ENCODE measurements at places on chromosomes 16 and 17. TPM values are rescaled to one million over a fixed set of nuclear protein-coding genes. Genes with fewer than 3 reads are reported as not detected.

- DNase-seq = no peak
Measured at GRCh38 chr16:86222547-86222946, 287.8 kb upstream of the FOXF1 start.

- no peak for DNase-seq
Measured at GRCh38 chr16:81634380-81635062, 144.6 kb upstream of the PLCG2 start.

DNA sequence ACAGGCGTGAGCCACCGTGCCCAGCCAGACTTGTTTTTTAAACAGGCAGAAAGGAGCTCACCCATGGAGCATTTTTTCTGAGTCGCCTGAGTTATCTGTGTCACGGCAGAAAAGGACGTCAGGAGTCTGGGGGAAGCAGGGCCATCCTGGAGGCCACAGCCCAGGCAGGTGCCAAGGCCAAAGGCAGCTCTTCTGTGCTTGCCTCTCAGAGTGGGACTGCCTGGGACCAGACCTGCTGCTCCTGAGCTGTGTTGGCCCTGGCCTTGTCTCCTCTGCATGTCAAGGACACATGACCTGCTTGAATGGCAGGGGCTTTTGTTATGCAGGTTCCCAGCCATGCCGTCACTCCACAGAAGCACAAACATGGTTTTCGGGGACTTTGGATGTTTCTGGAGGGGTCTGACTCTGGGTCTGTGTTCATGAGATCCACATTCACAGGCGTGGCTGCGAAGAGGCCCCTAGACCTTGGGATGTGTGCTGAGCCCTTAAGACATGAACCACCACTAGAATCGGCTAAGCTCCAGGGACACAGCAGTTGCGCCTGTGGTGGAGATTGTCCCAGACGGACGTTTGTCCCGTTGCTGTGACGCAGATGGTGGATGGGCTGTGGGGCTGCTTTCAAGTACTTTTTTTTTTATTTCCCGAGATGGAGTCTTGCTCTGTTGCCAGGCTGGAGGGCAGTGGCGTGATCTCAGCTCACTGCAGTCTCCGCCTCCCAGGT is 33.8 kb downstream of the FOXK2 start:
- DNase-seq = no peak

DNA sequence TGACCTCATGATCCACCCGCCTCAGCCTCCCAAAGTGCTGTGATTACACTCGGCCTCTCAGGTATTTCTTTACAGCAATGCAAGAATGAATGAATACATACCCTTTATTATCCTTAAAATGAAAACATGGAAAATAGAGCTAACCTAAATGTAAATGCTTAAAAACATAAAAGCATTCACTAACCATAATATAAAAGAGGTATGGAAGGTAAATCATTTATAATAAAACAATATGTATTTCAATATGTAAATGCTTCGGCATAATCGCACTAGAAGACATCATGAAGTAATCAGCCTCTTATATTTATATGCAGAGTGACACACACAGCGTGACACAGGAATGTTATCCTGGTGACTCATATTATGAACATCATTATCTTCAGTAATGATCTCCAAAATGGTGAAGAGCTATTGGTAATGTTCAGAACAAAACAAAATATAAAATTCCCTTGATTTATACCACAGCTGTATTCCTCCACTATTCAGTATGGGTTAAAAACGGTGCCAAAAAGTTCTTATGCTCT is 53.9 kb downstream of the AIPL1 start:
- no peak for DNase-seq

- DNase-seq = no peak
Measured at GRCh38 chr16:31064882-31065461, 9.1 kb downstream of the ZNF668 start.

DNA sequence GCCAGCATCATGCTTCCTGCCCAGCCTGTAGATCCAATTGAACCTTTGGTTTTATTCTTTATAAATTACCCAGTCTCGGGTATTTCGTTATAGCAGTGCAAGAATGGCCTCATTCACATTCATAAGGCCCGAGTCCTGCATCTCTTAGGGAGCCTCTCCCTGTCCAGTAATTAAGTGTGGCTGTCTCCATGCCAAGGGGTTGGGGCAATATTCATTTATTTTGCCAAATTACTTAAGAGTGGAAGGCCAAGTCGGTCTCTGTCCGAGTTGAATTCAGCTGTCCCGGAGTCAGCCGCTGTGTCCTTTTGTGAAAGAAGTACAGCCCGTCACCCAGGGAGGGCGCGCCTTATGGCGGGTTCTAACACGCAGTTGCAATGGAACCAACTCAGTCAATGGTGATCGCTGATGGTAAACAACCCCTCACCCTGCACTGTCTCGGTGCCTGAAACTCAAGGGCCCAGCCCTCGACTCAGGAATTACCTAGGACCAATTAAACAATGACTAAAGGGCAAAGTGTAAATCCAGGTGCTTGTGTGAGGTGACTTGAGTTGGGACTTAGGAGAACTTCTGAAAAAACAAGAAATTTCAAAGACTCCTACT is 22.2 kb downstream of the KIAA0513 start:
- DNase-seq = no peak

DNA sequence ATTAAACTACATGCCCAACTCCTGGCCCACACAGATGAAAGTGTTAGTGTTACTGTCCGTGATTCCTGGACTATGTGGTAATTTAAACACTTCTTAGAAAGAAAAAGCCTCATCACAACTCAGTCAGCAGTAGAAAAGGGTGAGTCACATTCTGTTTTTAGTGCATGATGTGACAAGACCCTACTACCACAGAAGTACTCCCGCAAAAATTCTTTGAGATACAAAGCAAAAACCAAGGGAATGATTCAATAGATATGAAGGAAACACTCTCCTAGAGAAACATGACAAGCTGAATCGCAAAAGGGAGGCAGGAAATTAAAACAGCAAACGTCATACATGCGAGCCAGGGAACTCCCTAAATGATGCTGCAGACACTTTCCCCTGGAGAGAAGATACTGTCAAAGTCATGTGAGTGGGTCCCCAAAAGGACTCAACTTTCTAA is 14.4 kb downstream of the SNN start:
- DNase-seq = no peak

DNA sequence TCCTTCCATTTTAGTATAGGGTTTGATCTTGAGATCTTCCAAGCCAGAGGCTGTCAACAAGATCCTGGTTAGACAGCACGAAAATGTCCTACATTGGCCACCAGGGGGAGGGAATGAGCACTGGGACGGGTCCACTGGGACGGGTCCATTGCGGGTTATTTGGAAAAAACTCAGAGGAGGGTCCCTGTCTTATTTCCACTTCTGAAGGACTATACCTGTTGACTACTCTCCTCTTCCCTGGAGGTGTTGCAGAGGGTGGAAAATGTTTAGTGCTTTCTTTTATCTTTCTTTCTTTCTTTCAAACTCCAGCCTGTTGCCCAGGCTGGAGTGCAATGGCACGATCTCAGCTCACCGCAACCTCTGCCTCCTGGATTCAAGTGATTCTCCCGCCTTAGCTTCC is 2.5 kb downstream of the TTLL6 start:
- no peak for DNase-seq

DNA sequence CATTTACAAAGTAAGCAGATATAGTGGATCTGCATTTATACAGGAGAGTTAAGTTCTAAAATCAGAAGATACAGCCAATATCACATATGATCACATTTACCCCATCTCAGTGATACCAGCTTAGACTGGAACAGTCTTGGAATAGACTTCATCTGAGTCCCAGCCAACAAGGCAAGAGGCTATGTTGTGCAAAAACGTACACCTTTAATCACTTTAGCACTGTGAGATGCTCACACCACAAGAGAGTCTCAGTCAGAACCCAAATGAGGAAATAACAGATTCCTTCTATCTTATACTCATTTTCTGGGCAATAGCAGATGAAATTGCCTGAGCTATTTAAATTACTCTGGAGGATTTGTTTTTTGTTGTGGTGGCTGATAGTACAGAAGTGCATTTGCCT is 145.6 kb downstream of the ANKFN1 start:
- no peak for DNase-seq

GRCh38 chr17:42277342-42277712 is 1.1 kb upstream of the STAT5B start:
- no peak for DNase-seq

DNA sequence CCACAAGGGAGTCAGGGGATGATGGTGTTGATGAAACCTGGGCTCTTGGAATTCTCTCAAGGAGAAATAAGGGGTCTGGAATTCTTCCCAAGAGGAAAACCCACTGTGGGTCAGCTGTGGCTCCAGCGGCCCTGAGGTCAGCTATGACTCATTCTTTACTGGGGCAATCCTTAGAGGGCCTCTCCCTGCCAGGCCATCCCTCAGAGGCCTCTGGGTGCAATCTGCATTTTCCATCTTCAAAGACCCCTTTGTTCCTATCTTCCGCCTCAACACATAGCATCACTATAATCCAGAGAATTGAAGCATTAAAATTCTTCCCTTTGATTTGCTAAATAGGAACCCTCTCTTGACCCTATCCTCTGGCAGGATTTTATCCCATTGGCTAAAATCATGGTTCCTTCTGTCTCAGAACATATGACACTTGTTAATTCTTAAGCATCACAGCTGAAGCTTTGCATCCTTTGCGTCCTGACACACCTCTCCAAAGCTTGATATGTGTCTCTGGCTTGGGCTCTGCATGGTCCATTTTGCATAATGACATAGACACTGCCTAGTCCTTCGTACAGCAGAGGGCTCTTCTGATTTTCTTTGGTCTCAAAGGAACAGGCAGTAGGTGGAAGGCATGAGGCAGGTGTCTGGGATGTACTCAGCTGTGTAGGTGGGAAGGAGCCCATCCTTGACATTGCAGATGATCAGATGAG is 4.4 kb upstream of the KRT37 start:
- DNase-seq = no peak

- no peak for DNase-seq
Measured at GRCh38 chr17:44006272-44006597, 1.8 kb downstream of the NAGS start.

GRCh38 chr17:65914784-65915342 is 277.1 kb downstream of the CEP112 start:
- DNase-seq = no peak

- no peak for DNase-seq
Measured at GRCh38 chr17:40247926-40248495, 28.9 kb downstream of the WIPF2 start.

DNA sequence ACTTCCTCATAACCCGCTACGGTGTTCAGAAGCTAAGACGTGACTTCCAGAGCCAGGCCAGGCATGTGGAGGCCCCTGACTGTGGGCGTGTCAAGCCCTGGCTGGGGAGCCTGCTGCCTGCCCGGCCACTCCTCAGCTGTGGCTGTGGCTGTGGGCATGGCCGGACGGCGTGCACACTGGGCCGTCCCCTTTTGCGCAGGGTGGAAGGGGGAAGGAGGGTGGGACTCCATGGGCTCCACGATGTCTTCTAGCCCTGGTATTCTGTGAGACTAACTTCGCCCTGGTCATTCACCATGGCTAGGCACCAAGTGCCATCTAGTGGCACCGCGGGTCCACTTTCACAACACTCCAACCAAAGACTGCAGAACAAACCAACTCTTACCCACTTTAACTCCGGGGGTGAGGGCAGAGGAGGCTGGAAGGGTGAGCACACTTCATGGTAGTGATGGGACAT is 67.9 kb downstream of the N4BP1 start:
- DNase-seq = no peak

- no peak for DNase-seq
Measured at GRCh38 chr16:53090591-53091411, 36.0 kb downstream of the CHD9 start.

- no peak for DNase-seq
Measured at GRCh38 chr17:69141431-69142174, at the start of gene ABCA6. TSS of gene ABCA6 (minus strand) at chr17:69141895. CDS start at chr17:69140703, 1,192 bp downstream.

DNA sequence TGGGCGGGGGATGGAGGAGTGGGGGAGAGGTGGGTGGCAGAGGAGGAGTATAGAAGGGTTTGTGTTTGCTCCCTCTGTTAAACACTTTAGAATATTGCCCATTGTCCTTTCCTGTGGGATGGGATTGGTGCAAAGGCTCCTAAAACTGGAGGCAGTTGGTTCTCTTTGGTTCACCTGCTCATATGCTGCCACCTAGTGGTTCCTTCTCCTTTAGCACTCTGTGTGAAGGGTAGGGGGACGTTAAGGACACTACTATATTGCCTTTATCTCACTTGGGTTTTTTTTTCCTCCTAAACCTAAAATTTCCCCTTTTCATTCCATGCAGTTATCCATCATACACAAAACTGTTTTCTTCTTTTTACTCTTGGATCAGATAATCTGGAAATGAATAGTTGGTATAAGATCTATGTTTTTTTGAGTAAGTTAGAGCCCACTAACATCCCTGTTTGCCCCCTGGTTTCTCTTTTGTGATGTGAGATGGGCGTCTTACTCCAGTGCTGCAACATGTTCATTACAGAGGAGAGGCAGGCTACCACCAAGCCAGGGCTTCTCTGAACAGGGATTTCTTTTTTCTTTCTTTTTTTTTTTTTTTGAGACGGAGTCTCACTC is 23.8 kb downstream of the SNX11 start:
- DNase-seq = no peak

DNA sequence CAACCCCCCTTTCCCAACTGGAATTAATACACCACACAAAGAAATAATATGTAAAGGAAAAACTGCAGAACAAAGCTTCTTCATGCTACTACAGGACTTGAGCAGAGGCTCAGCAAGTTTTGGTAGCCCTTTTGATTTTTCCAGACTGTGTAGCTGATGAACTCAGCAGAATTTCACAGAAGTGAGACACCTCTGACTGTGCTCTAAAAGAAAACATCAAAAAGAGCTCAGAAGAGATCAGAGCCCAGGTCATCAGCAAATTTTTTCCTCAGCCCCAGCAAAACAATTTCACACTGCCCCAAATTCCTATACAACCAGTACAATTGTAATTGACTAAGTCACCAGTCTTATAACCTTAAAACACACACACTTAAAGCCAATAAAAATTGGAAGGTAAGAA is 38.0 kb downstream of the TTC19 start:
- no peak for DNase-seq

GRCh38 chr17:46949291-46950174 is 26.6 kb downstream of the GOSR2 start:
- DNase-seq = no peak

GRCh38 chr16:10297341-10298006 is 88.4 kb upstream of the ATF7IP2 start:
- no peak for DNase-seq

- no peak for DNase-seq
Measured at GRCh38 chr16:57756424-57757325, 21.1 kb downstream of the KATNB1 start.

DNA sequence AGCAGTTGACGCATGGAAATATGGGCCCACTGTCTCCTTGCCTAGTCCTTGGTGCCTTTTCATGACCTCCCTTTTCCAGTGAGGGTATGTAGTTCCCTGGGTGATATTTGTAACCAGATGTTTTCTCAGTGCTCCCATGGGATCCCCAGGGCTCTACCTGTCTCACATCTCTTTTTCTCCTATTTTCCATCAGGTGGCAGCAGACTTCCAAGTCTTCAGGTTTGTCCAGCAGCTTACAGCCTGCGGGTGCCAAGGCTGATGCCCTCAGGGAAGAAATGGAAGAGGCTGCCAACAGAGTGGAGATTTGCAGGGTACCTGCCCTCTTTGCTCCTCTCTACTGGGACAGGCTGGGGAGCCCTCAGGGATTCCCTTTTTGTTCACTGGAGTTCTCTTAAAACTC is 89.1 kb downstream of the ELAC2 start:
- no peak for DNase-seq

Gene CDRT4
- total RNA-seq = 6.7 TPM

Gene ANKFY1
- total RNA-seq = 15.0 TPM

Gene FBXO39
- not detected for total RNA-seq

Gene SULT1A2
- 0.17 TPM for total RNA-seq

Gene ZNF747
- total RNA-seq = 5.1 TPM

Gene NECAB2
- total RNA-seq = 0.36 TPM

Gene G6PC1
- total RNA-seq = not detected

Gene TSPOAP1
- total RNA-seq = 0.87 TPM

Gene PDXDC1
- total RNA-seq = 43.9 TPM

Gene ABCC11
- not detected for total RNA-seq

Gene C1QTNF8
- total RNA-seq = not detected

Gene ANKRD40CL
- not detected for total RNA-seq

Data from epithelial cell of proximal tubule (primary cell).